ENCODE measurements at places on chromosomes 4 and X.

- DNase-seq = no peak
Measured at GRCh38 chr4:55096619-55097018, 28.8 kb downstream of the KDR start.

DNA sequence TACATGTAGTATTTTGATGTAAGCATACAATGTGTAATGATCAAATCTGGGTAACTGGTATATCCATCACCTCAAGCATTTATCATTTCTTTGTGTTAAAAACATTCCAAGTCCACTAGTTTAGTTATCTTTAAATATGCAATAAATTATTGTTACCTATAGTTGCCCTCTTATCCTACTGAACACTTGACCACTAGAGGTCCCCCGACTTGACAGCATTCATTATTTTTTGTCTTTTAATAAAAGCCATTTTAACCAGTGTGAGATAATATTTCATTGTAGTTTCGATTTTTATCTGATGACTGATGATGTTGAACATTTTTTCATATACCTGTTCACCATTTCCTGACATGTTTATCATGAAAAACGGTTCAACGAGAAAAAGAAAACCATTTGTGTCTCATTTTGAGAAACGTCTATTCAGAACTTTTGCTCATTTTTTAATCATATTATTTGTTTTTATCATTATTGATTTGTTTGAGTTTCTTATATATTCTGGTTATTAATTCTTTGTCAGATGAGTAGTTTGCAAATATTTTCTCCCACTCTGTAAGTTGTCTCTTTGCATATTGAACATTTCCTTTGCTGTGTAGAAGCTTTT lies 199.0 kb upstream of the CXXC4 start:
- DNase-seq = no peak

- DNase-seq = no peak
Measured at GRCh38 chrX:97843200-97843811, 959.6 kb downstream of the RPA4 start.

GRCh38 chr4:85028910-85029309 lies 62.4 kb upstream of the WDFY3 start:
- DNase-seq = no peak

DNA sequence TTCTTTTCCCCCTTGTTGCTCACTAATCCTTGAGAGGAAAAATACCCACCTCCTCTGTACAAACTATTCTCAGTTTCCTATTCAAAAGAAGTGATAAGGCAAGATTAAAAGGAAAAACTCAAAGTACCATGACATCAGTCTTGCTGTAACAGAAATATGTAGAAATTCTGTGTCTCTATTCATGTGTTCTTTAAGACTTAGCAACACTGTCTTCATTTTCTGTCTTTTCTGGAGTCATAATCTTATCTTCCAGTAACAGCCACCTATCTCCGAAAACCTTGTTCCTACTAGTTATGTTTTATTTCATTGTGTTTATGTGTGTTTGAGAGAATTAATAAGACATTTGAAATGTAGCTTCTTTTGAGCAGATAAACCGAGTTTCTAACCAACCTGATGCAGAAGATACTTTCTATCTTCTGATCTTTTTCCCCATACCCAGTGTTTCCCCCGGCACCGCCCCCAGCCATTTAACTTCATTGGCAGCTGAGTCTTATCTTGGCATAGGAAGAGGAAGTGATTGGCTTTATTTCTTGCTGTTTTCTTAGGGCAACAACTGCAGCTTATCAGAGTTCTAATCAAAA lies 8.0 kb downstream of the FAM241A start:
- DNase-seq = no peak

- DNase-seq = no peak
Measured at GRCh38 chrX:24491741-24492140, 26.7 kb downstream of the PDK3 start.

DNA sequence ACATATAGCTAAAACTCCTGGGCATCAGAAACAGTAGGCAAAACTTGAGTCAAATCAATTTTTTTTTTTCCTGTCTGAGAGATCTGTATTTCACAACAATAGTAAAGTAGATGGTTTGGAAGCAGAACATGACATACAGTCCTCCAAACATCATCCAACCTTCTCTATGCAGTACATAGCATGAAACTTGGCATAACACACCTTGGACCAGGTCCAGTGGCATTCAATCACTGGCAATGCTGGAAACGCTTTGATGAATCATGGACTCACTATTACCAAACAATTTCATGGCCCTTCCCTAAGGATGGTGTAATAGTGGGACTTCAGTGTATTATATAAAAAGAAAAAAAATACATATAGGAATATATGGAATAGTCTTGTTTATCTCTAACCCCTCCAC lies 154.6 kb downstream of the FMR1NB start:
- DNase-seq = no peak

Data from stimulated activated CD4-positive, alpha-beta T cell treated with anti-CD3 and anti-CD28 coated beads, Interleukin-1b, Interleukin-23, amount 100 ng/mL, for 24 hours (primary cell).